Airway epithelial cell (primary cell): ENCODE measurements at places on chromosomes 3 and 15. TPM values are rescaled to one million over a fixed set of nuclear protein-coding genes. Genes with fewer than 3 reads are reported as not detected.

Gene TMEM158
- 6.0 and 8.8 TPM in 2 replicates for total RNA-seq

Gene DNAH12
- total RNA-seq, result not detected in 2 replicates

Gene TMEM212
- total RNA-seq, result not detected in 2 replicates

Gene RAD18
- 9.8 and 20.0 TPM in 2 replicates for total RNA-seq

Gene B4GALT4
- 34.3 and 51.7 TPM in 2 replicates for total RNA-seq

Gene TRPC1
- total RNA-seq, result 2.5 and 3.7 TPM in 2 replicates

Gene ANKUB1
- 1.7 and 2.0 TPM in 2 replicates for total RNA-seq

Gene COL6A5
- total RNA-seq, result not detected in 2 replicates

Gene SLC6A1
- total RNA-seq, result not detected in 2 replicates

Gene TTC21A
- 0.71 and 2.2 TPM in 2 replicates for total RNA-seq

Gene ECE2
- total RNA-seq, result not detected in 2 replicates

Gene SERINC4
- total RNA-seq, result 0.19 TPM in 1 of 2 replicates, not detected in the other

Gene HIGD2B
- total RNA-seq, result not detected in 2 replicates

Gene SNX4
- total RNA-seq, result 23.1 and 32.9 TPM in 2 replicates

Gene CLDN11
- total RNA-seq, result 2.8 and 3.0 TPM in 2 replicates

Gene ZNF660
- 0.05 and 0.07 TPM in 2 replicates for total RNA-seq

Gene CCDC39
- total RNA-seq, result not detected in 2 replicates

Gene ZBTB20
- 1.5 TPM in 2 replicates for total RNA-seq

Gene CSPG4
- total RNA-seq, result 73.2 and 91.5 TPM in 2 replicates

Gene TNNC1
- 0.23 and 0.85 TPM in 2 replicates for total RNA-seq

Gene RHOV
- 52.2 and 61.1 TPM in 2 replicates for total RNA-seq

Gene PLA1A
- not detected in 2 replicates for total RNA-seq

Gene MCTP2
- 11.6 and 21.2 TPM in 2 replicates for total RNA-seq

Gene AGTR1
- total RNA-seq, result 0.07 TPM in 1 of 2 replicates, not detected in the other

Gene SLC22A13
- total RNA-seq, result 0.07 TPM in 1 of 2 replicates, not detected in the other

Gene ZIC4
- total RNA-seq, result not detected in 2 replicates

Gene CD276
- total RNA-seq, result 82.4 and 83.8 TPM in 2 replicates

Gene BCL6
- 7.1 and 13.8 TPM in 2 replicates for total RNA-seq

Gene C3orf20
- not detected in 2 replicates for total RNA-seq

Gene IL5RA
- not detected in 2 replicates for total RNA-seq

Gene CFAP91
- total RNA-seq, result 0.07 TPM in 1 of 2 replicates, not detected in the other

Gene CRYGS
- total RNA-seq, result 0.23 and 0.99 TPM in 2 replicates

Gene LTK
- total RNA-seq, result 0.05 and 0.35 TPM in 2 replicates

Gene SOX2
- total RNA-seq, result 20.7 and 24.8 TPM in 2 replicates

Gene ITPKA
- total RNA-seq, result 2.0 and 3.3 TPM in 2 replicates

Gene ISL2
- total RNA-seq, result 0.14 TPM in 1 of 2 replicates, not detected in the other

Gene NLGN1
- 0.05 and 0.14 TPM in 2 replicates for total RNA-seq

Gene DHX36
- total RNA-seq, result 41.2 and 50.6 TPM in 2 replicates

Gene TUSC2
- total RNA-seq, result 32.7 and 56.4 TPM in 2 replicates

Gene LRRC49
- 3.3 and 8.8 TPM in 2 replicates for total RNA-seq

Gene IL16
- total RNA-seq, result 0.42 and 0.84 TPM in 2 replicates

Gene CPLX3
- not detected in 2 replicates for total RNA-seq

Gene SLC26A6
- 34.7 and 59.2 TPM in 2 replicates for total RNA-seq

Gene TMEM42
- total RNA-seq, result 19.0 and 26.7 TPM in 2 replicates

Gene KLHL40
- not detected in 2 replicates for total RNA-seq

Gene CD80
- total RNA-seq, result not detected in 2 replicates

Gene MYEF2
- total RNA-seq, result 1.7 and 4.5 TPM in 2 replicates
